ENCODE measurements at places on chromosomes 16 and 17. TPM values are rescaled to one million over a fixed set of nuclear protein-coding genes. Genes with fewer than 3 reads are reported as not detected.

- no peak for DNase-seq
These were observed 3.8 kb upstream of the WSCD1 start for GRCh38 chr17:6066183-6066948.

Gene MXRA7
- 217 TPM for total RNA-seq

- DNase-seq: no peak
These were observed 28.6 kb downstream of the C16orf74 start for GRCh38 chr16:85722128-85722893.

DNA sequence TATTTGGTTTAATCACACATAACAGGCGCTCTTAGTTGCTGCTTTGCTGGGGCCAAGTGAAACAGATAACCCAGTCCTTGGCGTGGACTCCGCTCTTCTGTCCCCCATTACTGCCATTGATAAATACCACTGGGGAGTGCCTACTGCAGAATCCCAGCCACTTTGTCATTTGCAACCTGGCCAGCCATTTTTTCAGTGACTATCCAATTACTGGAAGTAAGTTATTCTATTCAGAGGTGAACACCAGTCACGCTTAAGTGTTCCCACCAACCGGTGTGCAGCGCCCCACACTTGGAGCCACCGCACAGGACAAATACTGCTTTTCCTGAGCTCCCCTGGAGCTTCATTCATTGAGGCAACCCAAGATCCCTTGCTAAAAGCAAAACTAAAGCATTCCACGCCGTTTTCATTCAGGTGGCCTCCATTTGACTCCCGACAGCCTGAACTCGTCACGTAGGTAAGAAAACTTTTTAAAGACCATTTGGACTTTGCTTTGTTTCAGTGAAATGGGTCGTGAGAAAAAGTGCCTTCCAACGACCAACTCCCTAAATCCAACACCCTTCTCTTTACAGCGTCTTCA is 1.8 kb downstream of the USP7 start:
- DNase-seq: no peak

Measured in mucosa of gallbladder (tissue), 1 donor.